ENCODE measurements at places on chromosomes 7 and 10.

GRCh38 chr7:22333680-22334141, 23.2 kb downstream of the RAPGEF5 start:
- DNase-seq: no peak

DNA sequence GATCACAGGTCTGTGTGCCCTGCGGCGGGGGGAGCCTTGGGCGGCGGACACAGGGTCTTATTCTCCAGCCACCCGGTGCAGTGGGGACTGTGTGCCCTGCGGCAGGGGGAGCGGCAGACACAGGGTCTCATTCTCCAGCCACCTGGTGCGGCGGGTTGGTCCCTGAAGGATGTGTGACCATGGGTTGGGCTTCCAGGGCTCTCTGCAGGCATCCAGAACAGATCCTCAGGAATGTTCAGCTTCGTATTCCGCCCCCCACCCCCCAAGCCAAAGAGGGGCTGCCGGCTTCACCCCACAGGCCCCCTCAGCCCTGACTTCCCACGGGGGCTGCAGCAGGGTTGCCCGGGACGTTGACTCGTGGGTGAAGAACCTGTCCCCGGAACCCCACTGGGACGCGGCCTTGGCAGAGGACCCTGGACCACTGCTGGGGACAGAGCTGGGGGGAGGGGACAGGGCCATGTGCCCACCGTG, 154.5 kb upstream of the PPP2R2D start:
- no peak for DNase-seq

- DNase-seq: no peak
Measured at GRCh38 chr7:41731493-41732435, 28.9 kb upstream of the INHBA start.

DNA sequence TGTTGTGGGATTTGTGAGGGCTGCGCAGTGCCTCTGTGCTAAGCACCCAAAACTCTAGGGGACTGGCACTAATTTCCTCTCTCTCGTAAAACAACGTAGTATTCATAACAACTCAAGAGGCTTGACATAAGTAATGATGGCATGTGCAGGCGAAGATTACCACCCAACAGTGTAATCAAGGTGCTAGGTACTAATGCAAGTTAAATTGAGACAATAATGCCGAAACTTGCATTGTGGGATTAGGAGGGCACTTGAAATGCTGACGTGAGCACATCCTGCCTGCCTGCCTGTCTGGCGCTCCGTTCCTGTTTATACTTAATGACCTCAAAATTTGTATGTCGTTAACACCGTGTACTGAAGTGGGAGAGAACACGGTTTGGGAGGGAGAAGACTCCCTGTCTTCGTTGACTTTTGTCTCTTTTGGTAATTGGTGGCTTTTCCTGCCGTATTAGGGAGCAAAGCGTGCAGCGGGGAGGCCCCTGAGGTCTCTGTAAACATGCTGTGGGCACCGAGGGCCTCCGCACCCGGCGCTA, 139.0 kb downstream of the MGMT start:
- no peak for DNase-seq

DNA sequence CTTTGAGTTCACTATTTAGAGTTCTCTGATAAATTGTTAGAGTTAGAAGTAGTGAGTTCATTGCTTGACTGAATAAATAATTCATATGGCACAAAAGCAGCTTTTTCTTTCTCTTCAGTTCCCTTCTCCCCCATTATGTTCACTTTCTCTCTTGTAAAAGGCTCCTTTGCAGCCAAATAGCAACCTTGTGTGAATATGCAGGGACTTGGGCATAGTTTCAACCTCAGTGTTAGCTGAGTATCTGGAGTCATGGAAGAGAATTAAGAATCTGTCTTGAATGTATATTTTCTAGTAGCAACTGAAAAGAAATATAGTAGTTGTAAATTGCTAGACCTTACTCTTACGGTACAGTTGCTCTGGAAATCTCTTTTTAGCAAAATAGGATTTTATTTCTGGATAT, 31.9 kb downstream of the ZEB1 start:
- DNase-seq: no peak

- DNase-seq: no peak
Measured at GRCh38 chr10:105807935-105808587, 1167.0 kb downstream of the SORCS3 start.

DNA sequence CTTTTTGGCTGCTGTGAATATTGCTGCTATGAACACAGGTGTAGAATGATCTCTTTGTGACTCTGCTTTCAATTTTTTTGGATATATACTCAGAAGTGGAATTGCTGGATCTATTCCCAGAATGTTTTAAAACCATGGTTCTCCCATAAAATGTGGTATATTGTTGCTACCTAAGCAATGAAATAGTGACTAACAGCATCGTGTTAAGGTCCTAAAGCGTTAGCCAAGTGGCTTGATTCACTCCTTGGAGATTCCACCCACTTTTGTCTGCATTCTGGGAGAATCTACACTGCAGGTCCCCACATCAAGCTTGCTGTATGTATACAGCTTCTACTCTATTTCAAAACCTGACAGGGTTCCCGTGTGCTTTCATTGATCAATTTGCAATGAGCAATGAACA, 105.6 kb downstream of the CDK6 start:
- no peak for DNase-seq

GRCh38 chr7:141014125-141014523, 628 bp downstream of the MRPS33 start:
- no peak for DNase-seq
